Right hindlimb (tissue), 1 donor: ENCODE measurements at places on chromosomes 1 and 21.

DNA sequence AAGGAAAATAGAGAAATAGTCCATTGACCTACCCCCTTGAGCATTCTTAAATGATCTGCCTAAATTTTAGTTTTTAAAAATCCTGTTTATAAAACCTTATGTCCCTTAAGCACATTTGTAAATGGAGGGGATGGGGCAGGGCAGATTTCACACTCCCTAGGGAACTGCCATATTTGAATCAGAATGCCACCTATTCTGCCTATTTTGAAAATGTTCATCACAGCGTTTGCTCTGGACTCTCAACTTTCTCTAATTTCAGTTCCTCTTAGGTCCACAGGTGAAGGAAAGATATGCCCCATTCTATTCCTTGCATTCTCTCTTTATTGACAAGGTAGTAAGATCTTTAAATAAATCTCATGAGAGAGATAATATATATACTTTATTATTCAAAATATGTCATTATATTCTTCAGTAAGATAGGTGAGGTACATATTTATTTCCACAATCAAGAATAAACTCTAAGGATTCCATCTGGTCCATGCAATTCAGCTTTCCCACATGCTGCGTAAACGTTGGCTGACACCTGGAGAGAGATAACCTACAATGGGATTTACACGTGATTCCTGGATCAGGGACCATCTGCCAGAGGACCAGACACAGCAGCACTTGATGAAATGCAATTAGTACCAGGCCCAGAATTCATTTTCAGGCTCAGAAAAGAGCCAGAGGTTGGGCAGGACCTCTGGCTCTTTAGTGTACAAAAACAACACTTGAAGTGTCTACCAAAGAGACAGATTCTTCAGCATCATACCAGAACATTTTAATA is 1.2 kb upstream of the LPGAT1 start:
- DNase-seq, result no peak

GRCh38 chr1:39258925-39259244 is 54.4 kb downstream of the MACF1 start:
- no peak for DNase-seq

GRCh38 chr1:38758820-38759219 is 100.8 kb downstream of the RRAGC start:
- no peak for DNase-seq

DNA sequence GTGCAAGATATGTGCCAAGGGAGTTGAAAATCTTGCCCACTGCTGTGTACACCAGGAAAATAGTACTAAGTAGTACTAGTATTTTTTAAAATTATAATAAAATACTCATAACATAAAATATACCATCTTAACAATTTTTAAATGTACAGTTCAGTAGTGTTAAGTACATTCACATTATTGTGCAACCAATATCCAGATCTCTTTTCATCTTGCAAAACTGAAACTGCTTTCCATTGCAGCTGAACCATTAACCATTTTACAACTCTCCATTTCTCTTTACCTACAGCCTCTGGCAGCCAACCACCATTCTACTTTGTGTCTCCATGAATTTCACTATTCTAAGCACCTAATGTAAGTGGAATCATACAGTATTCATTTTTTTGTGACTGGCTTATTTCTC is 19.3 kb upstream of the RAB3GAP2 start:
- no peak for DNase-seq

DNA sequence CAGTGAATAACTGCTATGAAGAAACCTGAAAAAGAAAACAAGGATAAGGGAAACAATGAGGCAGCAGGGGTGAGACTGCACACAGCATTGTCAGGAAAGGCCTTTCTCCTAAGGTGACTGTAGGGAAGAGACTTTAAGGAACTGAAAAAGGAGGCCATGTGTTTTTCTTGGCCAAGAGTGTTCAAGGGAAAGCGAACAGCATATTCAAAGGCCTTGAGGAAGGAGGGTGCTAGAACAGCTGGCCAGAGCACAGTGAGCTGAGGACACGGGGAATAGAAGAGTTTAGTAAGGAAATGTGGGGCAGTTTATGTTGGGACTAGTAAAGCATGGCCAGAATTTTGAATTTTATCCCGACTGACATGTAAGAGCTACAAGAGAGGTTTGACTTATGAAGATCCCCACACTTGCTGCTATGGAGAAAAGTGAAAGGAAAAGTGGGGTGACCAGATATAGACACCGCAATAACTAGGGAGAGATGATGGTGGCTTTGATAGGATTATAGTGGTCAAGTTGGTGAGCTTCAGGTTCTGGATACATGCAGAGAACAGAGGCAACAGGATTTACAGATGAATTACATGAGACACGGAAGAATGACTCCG is 1.4 kb downstream of the RWDD2B start:
- DNase-seq, result no peak

- DNase-seq, result no peak
Observed at GRCh38 chr1:29802181-29803068, 566.1 kb downstream of the PTPRU start.

- DNase-seq, result no peak
Observed at GRCh38 chr21:34009193-34009592, 64.2 kb upstream of the MRPS6 start.

DNA sequence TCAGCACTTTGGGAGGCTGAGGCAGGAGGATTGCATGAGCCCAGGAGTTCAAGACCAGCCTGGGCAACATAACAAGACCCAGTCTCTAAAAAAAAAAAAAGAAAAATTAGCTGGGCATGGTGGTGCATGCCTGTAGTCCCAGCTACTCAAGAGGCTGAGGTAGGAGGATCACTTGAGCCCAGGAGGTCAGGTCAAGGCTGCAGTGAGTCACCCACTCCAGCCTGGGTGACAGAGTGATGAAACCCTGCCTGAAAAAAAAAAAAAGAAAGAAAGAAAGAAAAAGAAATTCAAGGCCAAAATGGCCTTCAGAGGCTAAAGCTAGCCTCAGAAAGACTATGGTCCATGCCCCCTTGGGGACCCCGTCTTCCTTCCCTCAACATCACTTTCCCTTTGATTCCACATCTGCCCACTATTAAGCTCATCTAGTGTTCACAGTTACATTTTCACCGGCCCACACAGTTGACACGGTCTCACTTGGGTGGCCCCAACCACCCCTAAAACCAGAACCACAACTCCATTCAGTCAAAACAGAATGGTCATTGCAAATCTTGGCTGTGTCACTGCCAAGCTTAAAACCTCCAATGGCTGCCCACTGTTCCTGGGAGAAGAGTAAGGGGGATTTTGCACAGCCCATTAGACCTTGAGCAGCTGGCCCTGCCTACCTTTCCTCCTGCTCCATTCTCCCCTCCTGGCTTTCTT is 2.1 kb upstream of the CAPN8 start:
- no peak for DNase-seq

DNA sequence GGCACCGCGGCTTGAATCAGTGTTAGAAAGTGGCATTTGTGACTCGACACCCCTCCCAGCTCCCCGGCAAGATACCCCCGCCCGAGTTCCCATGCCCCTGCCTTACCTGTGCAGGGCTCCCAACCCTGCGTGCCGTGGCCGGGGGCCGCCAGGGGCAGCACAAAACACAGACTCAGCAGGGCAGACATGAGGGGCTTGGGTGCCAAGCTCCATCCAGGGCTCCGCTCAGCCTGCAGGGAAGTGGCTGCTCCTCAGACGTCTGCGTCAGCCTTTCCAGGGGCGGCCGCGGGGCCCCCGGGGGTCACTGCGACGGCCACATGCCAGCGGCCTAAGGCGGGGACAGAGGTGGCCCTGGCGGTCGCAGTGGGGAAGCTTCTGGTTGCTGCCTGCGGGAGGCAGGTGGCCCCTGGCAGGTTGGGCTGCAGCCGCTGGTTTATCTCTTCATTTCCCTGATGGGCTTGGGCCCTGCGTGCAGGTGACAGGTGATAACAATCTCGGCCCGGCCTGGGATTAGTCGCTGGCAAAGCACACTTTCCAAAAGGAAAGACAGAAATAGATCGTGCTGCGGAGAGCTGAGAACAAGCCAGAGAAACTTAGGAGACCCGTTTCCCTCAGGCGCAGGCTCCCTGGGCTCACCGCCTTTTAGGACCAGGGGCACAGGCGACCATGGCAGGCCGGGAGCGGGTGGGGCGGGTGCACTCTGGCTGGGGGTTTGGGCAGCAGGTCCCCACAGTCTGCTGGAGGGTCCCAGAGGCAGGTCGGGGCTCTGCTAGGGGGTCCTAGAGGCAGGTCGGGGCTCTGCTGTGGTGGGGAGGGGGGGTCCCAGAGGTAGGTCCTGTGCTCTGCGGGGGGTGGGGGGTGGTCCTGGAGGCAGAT is at the start of gene TSPEAR:
Gene TSPEAR, minus strand, starts transcription at position 246 of the 876 bp plus-strand sequence. Its CDS starts 58 bp downstream, at position 188.
- DNase-seq, result peak; percentile 17

DNA sequence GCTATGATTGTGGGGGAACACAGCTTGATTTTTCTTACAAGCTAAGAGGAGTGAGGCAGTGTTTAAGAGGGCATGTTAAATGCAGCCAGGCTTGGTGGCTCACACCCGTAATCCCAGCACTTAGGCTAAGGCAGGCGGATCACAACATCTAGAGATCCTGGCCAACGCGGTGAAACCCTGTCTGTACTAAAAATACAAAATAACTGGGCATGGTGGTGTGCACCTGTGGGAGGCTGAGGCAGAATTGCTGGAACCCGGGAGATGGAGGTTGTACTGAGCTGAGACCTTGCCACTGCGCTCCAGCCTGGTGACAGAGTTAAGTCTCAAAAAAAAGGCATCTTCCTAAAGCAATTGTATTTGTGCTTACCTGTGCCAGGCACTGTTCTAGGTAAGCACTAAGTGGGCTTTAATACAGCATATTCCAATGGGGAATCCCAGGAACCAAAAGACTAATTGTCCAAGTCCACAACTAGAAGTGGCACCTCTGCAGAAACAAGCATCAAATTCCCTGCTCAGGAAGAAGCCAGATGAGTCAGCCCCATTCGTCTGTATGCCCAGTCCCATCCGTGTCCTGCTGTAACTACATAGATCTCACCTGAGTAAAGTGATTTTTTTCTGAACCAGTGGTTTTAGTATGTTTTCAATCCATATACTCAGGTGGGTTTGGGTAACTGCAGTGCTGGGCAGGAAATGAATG is 4.6 kb downstream of the RCC1 start:
- DNase-seq, result no peak

GRCh38 chr1:65265651-65266351 is 43.5 kb upstream of the DNAJC6 start:
- DNase-seq, result peak; percentile 38

DNA sequence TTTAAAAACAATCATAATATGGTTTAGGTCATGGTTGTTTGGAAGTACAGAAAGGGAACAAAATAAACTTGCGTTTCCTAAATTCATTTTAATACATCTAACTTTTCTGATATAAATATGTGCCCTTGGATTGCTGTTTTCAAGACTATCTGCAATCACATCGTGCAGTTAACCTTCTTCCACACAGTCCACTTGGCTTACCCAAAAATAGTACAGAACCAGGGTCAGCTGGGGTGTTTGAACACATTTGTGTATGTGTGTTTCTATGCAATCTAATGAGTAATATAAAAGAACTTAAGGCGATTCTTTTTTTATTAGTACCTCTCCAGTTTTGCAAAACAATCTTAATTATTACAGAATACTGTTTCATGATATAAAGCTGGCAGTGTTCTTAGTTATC is 19.9 kb downstream of the SAMSN1 start:
- no peak for DNase-seq

- DNase-seq, result no peak
Observed at GRCh38 chr21:33645730-33646129, 3.4 kb downstream of the ITSN1 start.

GRCh38 chr21:41891132-41891531 is 12.0 kb upstream of the PRDM15 start:
- DNase-seq, result no peak

GRCh38 chr21:46148106-46148505 is 7.3 kb downstream of the FTCD start:
- DNase-seq, result no peak

DNA sequence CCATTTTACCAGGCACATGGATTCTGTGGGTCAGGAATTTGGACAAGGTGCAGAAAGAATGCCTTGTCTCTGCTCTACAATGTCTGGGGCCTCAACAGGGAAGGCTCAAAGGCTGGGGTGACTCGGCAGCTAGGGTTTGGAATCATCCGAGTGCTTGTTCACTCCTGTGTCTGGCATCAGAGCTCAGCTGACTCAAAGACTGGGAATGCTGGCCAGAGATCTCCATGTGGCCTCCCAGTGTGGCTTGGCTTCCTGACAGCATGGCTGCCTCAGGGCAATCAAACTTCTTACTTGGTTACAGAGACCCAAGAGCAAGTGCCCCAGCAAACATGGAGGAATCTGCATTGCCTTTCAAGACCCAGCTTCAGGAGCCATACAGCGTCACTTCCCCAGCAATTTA is 110.5 kb downstream of the TOMM20 start:
- DNase-seq, result no peak

- no peak for DNase-seq
Observed at GRCh38 chr21:31267644-31268043, 76.4 kb downstream of the TIAM1 start.

DNA sequence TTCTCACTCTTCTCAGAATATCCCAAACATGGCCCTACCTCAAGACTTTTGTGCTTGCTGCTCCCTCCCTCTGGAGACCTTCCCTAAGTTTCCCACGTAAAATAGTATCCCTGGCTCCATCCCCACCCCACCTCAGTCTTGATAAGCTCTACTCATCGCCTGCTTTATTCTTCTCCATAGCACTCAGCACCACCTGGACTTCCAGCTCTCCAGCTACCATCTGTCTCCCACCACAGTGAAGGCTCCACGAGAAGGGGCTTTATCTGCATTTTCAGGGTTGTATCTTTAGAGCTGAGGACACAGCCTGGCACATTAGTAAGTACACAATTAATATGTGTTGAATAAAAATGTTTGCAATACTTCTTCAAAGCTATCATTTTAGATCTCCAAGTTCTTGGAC is 37.8 kb downstream of the MAB21L3 start:
- no peak for DNase-seq

DNA sequence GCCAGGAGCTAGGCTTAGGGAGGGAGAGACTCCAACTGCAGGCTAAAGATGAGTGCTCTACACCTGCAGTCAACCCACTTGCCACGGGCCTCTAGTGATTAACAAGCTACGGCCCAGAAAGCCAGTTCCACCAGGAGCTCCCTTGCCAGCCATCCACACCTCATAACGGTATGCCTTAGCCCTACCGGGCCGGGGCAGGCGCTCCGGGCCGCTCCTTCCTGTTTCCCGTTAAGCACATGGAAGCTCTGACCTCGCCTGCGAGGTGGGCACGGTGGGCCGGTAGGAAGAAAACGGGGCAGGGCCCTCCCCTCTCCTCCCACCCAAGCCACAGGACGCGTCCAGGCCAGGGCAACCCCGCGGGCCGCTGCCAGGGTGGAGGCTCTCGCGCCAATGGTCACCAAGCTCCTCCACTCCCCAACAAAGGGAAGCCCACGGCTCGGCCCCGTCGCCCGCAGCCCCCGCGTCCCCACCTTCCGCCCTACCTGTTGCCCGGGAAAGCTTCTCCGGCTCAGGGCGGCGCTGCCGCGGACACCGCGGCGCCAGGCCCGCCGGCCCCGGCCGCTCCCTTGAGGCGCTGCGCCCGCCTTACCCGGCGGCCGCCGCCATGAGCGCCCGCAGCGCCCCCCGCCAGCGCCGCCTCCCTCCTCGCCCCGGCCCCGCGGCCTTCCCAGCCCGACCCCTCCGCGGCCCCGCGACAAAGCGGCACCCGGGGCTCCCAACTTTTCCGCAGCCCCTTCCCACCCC is 627 bp downstream of the CERS2 start:
- DNase-seq, result peak; percentile 64

- no peak for DNase-seq
Observed at GRCh38 chr1:66916320-66916719, 8.3 kb downstream of the DNAI4 start.
